ENCODE measurements at places on chromosomes 2 and 18.

GRCh38 chr2:12618576-12618975 lies 98.2 kb upstream of the TRIB2 start:
- DNase-seq: no peak

GRCh38 chr2:3535467-3535793 lies 16.1 kb upstream of the ADI1 start:
- no peak for DNase-seq

DNA sequence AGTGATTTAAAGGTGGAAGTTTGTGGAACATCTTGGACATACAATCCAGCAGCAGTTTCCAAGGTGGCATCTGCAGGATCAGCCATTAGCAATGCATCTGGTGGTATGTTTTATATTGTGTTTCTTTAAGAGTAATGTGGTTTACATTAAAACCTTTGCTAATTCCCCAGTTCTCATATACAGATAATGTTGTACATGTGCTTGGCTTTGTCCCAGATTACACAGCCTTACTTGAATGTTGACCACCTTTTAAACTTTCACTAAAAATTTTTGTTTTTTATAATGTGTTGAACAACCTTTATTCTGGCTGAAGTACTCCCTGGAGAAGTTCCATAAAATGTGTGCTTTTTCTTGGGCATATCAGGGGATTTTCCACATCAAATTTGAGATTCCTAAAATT lies 57.5 kb downstream of the MIB1 start:
- no peak for DNase-seq

DNA sequence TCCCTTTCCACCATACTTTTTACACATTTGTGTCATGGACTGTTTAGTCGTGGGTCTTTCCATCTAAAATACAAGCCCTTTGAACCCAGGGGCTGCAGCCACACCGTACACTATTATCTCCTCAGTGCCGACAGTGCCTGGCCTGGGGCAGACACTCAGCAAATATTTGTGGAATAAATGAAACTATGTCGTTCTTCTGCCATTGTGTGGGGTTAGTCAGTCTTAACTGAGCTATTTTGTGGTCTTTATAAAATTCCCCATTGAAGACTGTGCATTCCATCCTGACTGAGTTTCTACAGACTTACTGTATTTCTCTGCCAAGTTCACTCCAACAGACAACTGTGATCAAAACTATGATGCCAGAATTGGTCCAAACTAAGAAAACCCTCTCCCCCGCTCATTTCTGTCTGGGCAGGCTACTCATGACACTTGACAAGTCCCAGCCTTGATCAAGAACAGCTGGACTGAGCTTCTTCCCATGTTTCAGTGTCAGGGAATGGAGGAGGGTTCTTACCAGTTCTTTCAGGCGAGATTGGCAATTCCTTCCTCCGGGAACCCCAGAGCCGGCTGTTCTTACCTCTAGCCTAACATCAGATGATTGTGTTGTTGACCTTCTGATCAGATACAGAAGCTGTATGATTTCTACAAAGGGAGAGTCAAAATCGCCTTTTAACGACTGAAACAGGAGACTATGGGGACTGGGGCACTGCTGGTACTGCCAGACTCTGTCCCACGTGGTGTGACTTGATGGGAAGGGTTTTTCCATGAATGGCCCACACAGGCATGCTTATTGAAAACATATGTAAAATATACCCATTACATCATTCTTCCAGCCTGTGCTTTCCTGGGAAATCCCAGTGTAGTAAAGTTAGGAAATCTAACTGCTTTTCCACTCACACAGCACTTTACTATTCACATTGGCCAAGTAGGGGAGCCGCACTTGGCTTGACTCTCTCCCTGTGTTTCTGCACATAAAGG lies 77.4 kb upstream of the NPAS2 start:
- no peak for DNase-seq

GRCh38 chr2:23198316-23199114 lies 186.5 kb upstream of the KLHL29 start:
- DNase-seq: no peak

DNA sequence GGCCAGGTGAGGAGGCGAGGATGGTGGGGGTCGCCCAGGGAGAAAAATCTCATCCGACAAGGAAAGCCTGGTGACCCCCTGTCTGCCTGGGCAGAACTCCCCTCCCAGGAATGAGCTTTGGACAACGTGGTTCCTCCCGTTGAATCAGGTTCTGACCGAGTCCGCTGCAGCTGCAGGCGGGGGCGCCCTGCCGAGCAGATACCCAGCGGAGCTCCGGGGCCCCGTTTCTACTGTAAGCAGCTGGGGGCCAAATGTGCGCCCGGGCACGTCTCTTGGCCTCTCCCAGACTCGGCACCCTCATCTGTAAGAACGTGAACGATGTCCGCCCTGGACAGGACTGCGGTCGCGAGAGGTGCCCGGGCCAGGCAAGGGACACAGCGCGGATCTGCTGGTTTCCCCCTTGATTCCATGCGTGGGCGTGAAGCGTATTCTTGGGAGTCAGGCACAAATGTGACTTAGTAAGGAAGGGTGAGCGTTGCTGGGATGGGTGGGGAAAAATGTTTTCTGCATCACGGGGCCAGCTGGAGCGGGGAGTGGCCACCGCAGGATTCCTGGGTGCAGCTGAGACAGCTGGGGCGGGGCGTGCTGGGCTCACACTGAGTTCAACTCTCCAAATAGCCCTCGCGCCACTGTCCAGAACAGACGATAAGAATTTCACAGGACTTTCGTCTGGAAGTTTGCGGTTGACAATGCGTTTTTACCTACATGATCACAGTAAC lies 20.2 kb upstream of the TUBB6 start:
- no peak for DNase-seq

GRCh38 chr2:11809586-11810236 lies 63.3 kb downstream of the LPIN1 start:
- no peak for DNase-seq

DNA sequence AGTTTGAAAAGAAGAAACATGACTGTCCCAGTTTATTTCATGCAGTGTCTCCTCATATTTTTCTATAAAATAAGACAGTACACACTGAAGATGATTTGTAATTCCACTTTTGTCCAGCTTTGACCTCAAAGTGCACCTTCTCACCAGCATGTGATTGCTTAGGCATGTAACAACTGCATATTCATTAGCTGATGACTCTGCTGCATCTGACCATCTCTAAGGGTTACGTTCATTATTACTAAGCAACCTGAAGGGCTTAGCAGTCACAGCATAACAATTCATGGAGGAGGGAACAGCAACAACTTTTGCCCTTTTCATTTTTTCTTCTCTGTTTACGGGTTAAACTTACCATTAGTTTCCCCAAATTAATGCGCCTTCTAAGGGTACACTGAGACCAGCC lies 330.6 kb upstream of the PIK3C3 start:
- DNase-seq: no peak

GRCh38 chr2:62293490-62294271 lies 97.8 kb downstream of the B3GNT2 start:
- DNase-seq: no peak

GRCh38 chr2:180991820-180992219 lies 11.4 kb downstream of the UBE2E3 start:
- DNase-seq: no peak

GRCh38 chr18:9042766-9043481 lies 59.6 kb upstream of the NDUFV2 start:
- DNase-seq: no peak

DNA sequence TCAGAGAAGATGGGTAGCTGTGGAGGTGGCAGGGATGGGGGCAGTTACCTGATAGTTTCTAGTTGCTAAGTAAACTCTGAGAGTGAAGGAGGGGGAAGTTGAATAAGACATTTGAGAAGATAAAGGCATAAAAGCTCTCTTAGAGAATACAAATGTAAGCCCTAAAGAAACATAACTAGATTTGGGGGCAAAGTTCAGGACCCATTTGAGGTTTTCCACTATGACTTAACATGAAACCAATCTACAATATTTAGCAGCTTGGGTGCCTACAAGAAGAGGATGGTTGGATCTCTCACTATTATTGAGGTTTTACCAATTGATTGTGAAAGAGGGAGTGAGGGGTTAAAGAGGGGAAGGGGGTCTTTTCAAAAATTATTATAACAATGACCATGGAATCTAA lies 34.4 kb upstream of the LYPD6 start:
- DNase-seq: no peak

DNA sequence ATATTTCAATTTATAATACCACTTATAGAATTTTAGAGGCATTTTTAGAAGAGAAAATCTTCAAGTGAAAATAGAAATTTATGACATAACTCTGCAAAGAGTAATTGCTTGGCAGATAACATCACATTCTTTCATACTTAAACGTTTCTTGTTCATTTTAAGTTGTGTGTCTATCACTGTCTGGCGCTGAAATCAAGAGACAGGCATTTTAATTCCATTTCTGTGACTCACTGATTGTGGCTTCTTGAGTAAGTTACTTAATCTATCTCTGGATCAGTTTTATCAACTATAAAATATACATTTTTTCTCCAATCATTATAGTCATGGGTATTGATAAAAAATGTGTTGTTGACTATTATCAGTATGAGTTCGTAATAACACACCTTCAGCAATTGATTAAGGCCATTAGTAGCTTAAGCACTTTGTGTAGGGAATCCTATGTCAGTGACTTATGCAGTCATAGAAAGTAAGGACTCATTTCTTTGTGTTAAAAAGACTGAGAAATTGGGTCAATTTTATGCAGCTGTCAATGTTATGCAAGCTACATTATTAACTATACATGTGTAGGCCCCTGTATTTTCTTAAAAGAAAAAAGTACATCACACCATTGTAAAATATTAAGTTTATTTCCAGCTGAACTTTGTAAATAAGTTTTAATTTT lies 497.3 kb downstream of the CCDC85A start:
- no peak for DNase-seq

DNA sequence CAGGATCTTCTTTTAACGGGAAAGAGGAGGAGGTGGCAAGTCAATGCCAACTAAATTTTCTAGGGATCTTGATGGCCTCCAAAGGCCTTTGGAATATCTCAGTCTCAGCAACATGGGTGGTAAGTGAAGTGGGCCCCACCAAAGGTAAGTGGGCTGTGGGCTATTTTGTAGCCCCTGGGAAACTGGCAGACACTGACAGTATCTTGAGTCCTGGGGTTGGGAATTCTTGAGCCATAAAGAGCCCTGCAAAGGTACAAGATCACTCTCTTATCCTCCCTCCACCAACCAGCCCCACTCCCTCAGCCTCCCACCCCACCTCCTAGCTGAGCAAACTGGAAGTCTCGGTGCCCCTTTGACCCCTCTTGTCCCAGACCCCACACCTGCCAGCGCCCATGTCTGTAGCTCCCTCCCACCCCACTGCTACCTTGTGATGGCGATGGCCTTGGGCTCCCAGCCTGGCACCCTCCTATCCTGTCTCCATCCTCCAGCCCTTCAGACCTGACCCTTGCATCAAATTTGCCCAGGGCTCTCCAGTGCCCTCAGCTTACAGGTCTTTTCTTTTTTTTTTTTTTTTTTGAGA lies 8.5 kb downstream of the ATP6V1B1 start:
- DNase-seq: no peak

DNA sequence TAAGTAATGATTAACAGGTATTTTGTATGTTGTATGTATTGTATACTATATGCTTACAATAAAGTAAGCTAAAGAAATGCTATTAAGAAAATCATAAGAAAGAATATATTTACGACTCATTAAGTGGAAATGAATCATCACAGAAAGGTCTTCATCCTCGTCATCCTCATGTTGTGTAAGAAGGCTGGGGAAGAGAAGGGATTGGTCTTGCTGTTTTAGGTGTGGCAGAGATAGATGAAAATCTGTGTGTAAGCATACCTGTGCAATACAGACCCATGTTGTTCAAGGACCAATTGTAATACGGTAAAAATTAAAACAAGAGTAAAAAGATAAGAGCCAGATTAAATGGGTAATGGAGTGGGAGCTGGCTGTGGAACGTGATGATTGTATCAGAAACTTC lies 16.6 kb downstream of the SLC35F5 start:
- no peak for DNase-seq

GRCh38 chr18:31679791-31680432 lies 4.5 kb downstream of the B4GALT6 start:
- DNase-seq: no peak

DNA sequence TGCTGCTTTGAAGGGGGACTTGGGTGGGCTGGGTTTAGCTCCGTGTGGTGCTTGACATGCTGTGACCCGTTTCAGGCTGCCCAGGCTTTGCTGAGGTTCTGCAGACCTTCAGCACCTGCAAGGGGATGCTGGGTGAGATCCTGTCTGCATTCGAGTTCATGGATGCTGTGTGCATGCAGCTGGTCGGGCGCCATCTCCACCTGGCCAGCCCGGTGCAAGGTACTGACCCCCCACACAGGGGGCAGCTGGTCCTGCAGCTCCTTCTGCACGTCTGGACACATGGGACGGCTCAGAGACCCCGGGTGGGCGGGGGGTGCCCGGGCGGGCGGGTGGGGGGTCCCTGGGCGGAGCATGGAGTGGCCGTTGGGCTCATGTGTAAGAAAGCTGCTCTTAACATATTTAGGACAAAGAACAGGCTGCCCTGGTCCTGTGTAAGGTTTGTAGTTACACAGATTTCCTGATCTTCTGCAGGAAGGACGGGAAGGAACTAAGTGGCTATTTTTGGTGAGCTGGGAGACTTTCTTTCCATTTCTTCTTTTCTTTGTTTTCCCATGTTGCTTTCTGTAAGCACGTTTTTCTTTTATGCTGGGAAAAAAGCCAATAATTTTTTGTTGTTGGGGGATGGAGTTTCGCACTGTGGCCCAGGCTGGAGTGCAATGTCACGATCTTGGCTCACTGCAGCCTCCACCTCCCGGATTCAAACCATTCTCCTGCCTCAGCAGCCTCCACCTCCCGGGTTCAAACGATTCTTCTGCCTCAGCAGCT lies 15.8 kb downstream of the D2HGDH start:
- DNase-seq: no peak

DNA sequence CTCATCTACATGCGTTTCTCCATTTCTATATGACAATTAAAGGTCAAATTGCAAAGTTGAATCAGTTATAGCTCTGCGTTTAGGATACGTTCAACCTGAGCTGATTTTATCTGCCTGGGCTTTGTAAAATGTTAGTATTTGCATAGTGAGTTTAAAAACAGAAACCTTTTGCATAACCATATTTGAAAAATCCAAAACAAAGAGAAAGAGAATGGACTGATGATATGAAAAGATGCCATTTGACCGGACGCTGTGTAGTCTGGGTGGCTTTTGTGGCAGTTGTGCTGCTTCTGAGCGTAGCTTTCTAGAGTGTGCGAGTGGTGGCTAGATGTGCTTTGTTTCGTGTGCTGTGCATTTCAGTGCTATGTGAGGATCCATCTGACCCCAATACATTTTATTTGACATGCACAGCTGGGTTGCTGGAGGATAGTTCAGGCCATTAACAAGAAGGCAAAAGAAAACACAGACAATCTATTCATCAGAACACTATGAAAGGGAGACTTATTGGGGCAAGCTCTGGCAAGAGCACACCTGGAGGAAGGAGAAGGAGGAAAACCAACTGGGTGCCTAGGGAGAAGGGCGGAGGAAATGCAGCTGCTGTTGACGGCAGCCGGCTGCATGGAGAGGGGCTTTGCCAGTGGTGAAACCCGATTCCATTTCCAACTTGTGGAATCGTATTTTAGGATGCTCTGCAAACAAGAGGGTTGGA lies 126.8 kb downstream of the ACOXL start:
- DNase-seq: no peak

GRCh38 chr2:206193671-206194357 lies 34.1 kb downstream of the EEF1B2 start:
- DNase-seq: no peak

GRCh38 chr2:111196435-111196834 lies 75.7 kb downstream of the BCL2L11 start:
- DNase-seq: no peak

GRCh38 chr2:99275882-99276281 lies 20.4 kb upstream of the LYG2 start:
- no peak for DNase-seq

- no peak for DNase-seq
Observed at GRCh38 chr2:56615760-56616159, 432.0 kb downstream of the CCDC85A start.
